ENCODE measurements at places on chromosomes 12 and 14. TPM values are rescaled to one million over a fixed set of nuclear protein-coding genes. Genes with fewer than 3 reads are reported as not detected.

DNA sequence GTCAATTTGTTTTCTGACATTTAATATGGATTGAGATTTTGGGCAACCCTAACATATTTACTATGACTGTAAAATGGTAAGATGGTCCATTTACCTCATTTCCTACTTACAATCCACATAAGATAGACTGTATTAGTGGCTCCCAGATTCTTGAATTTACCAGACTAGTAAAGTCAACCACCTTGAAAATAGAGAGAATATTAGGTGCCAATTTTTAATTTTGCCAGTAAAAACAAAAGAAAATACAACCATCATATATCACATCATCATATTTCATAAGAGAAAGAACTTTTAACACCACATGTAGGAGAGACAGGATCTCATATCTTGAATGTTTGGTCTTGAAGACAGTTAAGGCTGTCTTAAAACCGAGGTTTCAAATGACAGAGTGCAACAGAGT, 7.7 kb upstream of the FBLN5 start:
- no peaks in the 10 kb centered on the region for H3K27me3 ChIP-seq
- no peak for DNase-seq
- H3K4me1 ChIP-seq: no peaks in the 10 kb centered on the region
- H3K36me3 ChIP-seq: no peaks in the 10 kb centered on the region
- no peak overlapping the region for H3K27ac ChIP-seq
- no peak overlapping the region for H3K4me3 ChIP-seq

NINJ2 gene
- 9.2 TPM for total RNA-seq

PIK3C2G gene
- 0.62 TPM for total RNA-seq

IL26 gene
- total RNA-seq: not detected

COL2A1 gene
- total RNA-seq: 8.0 TPM

VPS37B gene
- 75.8 TPM for total RNA-seq

DNAJC22 gene
- 1.1 TPM for total RNA-seq

Data from testis (tissue), 5 donors.